Thyroid gland (tissue), 4 donors: ENCODE measurements at places on chromosomes 11 and 22. TPM values are rescaled to one million over a fixed set of nuclear protein-coding genes. Genes with fewer than 3 reads are reported as not detected.

DNA sequence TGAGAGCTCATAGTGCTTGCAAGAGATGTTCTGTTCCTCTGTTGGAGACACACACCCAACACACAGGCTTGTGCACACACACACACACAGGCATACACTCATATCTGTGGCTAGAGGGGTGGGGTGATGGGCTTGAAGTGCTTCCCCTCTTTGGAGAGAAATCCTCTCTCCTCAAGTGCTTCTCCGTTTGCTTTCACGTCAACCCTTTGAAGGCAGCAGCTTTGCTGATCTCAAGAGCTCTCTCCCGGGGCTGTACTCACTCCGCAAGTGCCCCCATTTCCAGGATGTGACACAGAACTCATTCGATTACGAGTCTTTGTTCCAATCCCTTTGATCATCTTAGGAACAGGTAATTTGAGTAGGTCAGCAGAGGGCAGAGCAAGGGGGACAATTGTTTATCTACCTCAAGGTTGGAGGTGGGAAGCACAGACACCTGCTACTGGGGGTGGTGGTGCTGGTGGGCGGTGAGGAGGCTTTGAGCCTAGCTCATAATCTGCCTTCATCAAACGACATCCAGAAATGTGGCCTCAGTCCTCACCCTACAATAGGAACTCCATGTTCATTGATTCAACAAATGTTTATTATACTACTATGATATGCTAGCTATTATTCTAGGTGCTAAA, 529.8 kb upstream of the CADM1 start:
- no peaks in the 10 kb centered on the region for H3K27me3 ChIP-seq
- no peaks in the 10 kb centered on the region for H3K4me1 ChIP-seq
- no peak overlapping the region for H3K4me3 ChIP-seq

The CARD10 gene
- total RNA-seq: 10.7 TPM

- no peaks in the 10 kb centered on the region for H3K36me3 ChIP-seq
- peaks cover 17% of the 10 kb centered on the region for H3K4me1 ChIP-seq
- DNase-seq: no peak
- no peak overlapping the region for H3K27ac ChIP-seq
- H3K4me3 ChIP-seq: no peak overlapping the region
- no peaks in the 10 kb centered on the region for H3K27me3 ChIP-seq
Measured at GRCh38 chr11:95269036-95269819, 38.2 kb upstream of the SESN3 start.

- no peak overlapping the region for H3K4me3 ChIP-seq
- no peak for DNase-seq
- no peaks in the 10 kb centered on the region for H3K36me3 ChIP-seq
- peaks cover 7% of the 10 kb centered on the region for H3K4me1 ChIP-seq
- no peaks in the 10 kb centered on the region for H3K27me3 ChIP-seq
- H3K27ac ChIP-seq: no peak overlapping the region
Measured at GRCh38 chr11:15655552-15655951, 540.8 kb downstream of the INSC start.

DNA sequence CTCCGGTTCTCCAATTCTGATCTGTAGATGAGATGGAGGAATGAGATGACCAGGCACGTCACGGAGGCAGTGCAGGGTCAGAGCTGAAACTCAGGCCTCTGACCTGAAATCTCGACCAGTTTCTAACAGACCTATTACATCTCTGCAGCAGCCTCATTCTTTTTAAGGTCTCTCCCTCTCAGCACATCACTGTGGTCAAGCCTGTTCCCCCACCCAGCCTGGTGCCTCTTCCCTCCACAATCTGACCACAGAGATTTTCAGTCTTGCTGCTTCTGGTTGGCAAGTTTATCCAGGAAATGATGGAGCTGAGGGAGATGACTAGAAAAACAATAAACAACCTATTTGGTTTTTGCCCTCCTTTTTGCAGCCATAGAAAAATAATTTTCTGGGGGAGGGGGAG, 9.5 kb downstream of the GRAMD1B start:
- no peaks in the 10 kb centered on the region for H3K36me3 ChIP-seq
- no peak for DNase-seq
- no peak overlapping the region for H3K27ac ChIP-seq
- H3K27me3 ChIP-seq: no peaks in the 10 kb centered on the region
- no peak overlapping the region for H3K4me3 ChIP-seq
